MG63 (cell line): ENCODE measurements at places on chromosomes 16 and 17. TPM values are rescaled to one million over a fixed set of nuclear protein-coding genes. Genes with fewer than 3 reads are reported as not detected.

The PRSS33 gene
- not detected in 2 replicates for total RNA-seq

- peak; percentile 97 for DNase-seq
Measured at GRCh38 chr17:64679710-64680216, 17.7 kb upstream of the SMURF2 start.

DNA sequence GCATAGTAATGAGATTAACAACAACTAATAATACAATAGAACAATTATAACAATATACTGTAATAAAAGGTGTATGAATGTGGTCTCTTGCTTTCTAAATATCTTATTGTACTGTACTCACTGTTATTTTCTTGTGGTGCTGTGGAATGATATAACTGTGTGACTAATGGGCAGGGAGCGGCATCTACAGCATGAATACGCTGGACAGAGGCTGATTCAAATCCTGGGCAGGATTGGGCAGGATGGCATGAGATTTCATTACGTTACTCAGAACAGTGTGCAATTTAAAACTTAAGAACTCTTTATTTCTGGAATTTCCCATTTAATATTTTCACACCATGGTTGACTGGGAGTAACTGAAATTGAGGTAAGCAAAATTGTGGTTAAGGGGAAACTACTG lies 1239.8 kb upstream of the GOT2 start:
- DNase-seq, result peak; percentile 79

GRCh38 chr17:17403899-17404576 lies 72.8 kb upstream of the MED9 start:
- no peak for DNase-seq

The MAPT gene
- 0.43 TPM in 1 of 2 replicates, not detected in the other for total RNA-seq

The CDC6 gene
- total RNA-seq, result 31.1 and 111 TPM in 2 replicates

- DNase-seq, result no peak
Measured at GRCh38 chr17:18110636-18111145, 2.1 kb downstream of the MYO15A start.

The ARL5C gene
- not detected in 2 replicates for total RNA-seq

The SLC6A2 gene
- not detected in 2 replicates for total RNA-seq

The GINS2 gene
- 12.8 and 19.2 TPM in 2 replicates for total RNA-seq

DNA sequence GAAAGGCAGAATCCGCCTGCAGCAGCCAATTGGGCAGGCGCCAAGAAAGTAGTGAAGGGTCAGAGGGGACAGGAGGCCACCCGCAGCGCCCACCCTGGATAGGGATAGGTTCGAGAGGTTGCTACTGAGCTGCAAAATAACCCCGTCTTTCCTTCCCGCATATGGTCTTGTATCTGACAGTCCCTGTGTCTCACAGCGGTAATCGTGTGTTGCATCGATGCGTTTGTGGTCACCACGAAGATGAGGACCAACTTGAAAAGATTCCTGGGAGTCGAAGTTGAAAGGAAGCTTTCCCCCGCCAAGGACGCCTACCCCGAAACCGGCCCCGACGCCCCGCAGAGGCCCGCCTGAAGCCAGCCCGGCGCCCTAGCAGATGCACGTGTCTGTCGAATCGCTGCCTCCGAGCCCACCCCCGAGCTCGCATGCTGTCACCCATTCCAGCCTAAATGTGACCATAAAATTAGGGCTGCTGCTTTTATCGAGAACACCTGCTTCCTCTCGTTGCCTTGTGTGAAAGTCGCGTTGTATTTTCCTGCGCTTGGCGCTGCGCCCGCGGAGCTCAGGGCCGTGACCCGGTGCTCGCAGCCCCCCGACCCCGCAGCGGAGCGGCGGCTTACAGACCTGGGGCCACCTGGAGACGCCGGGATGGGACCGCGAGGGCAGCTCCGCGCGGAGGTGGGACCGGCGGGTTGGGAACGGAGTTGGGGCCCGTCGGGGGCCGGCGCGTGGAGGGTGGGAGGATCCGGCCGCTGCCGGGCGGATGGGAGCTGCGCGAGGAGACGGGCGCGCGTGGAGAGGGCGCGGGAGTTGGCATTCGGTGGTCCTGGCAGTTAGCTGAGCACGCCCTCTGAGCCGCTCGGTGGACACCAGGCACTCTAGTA lies at the start of gene CMTM2:
TSS of gene CMTM2 (plus strand) at position 813 of the 881 bp plus-strand sequence. CDS start 145 bp downstream, outside the sequence.
- no peak for DNase-seq

The BICDL2 gene
- not detected in 2 replicates for total RNA-seq

The KRTAP17-1 gene
- not detected in 2 replicates for total RNA-seq

The TPPP3 gene
- not detected in 2 replicates for total RNA-seq

DNA sequence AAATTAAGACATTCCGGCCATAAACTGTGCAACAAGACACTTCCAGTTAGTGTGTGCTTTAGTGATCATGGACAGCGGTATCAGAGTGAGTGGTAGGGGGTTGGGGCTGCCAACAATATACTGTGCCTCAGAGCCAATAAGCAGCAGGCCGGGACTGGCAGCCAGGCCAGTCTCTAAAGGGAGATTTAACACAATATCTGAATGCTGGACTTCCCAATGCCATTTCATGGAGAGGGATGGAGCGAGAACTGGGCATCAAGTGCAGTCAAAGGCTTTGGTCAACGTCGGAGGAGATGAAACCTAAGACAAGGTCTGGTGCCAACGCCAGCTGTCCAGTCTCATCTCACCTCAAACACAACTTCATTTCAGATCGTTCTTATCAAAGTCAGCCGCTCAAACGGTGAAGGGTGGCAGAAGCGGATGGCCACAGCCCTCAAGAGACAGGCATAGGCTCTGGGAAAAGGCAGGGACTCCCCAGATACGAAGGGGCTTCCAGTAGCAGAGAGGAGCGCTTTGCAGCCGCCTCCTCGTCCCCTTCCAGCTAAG lies 935 bp downstream of the USP32 start:
- peak; percentile 55 for DNase-seq

GRCh38 chr16:56985288-56985961 lies 3.9 kb upstream of the NLRC5 start:
- DNase-seq, result peak; percentile 94

GRCh38 chr17:59287891-59288290 lies 43.6 kb upstream of the YPEL2 start:
- DNase-seq, result peak; percentile 7

GRCh38 chr17:78817123-78817522 lies 23.5 kb downstream of the USP36 start:
- no peak for DNase-seq

GRCh38 chr16:2214719-2214968 lies at the start of gene PGP:
PGP (minus strand) TSS chr16:2214840; CDS start chr16:2214777, 63 bp downstream.
- no peak for DNase-seq

DNA sequence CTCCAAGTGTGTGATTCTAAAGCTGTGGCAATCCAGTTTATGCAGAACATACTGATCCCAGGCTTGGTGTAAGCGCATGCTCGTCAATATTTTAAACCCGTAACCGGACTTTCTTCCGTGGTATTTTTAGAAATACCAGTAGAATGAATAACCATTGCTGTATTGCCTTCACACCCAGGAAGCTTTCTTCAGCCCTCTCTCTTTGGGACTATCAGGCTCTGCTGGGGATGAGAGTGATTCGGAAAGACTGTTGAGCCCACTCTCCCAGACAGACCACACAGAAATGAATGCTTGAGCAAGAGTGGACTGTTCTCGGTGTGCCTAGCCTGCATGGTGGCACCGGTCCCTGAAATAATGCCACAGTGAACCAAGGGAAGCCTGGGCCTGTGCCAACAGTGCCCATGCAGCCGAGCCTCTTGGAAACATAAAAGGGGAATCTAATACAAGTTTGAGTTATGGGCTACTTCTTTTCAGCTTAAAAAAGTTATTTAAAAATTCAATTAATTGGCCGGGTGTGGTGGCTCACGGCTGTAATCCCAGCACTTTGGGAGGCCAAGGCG lies 89.9 kb upstream of the ELAC2 start:
- DNase-seq, result no peak

DNA sequence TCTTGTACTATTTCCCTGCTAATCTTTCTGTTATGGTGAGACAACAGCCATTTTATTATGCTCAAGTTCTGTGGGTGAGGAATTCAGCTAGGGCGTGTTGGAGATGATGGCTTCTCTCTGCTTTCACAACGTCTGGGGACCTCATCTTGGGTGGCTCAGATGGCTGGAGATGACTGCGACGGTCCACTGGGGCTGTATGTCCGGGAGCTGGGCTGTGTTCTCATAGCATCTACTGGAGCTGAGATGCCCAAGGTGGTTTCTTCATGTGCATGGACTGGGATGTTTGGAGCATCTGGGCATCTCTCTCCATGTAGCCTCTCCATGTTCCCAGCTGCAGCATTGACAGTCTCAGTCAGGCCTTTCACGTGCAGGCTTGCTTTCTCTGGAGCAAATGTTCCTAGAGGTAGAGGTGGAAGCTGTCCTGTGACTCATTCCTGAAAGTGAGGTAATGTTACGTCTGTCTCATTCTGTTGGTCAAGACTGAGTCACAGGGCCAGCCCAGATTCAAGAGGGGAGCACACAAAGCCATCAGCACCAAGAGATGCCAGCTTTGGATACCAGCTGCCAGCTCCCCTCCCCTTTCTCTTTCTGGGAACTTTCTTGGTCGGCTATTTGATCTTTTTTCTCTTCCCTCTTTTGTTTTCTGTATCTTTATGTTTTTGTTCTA lies 96.2 kb downstream of the RAP1GAP2 start:
- DNase-seq, result peak; percentile 81

GRCh38 chr17:68641276-68642117 lies 40.3 kb upstream of the FAM20A start:
- DNase-seq, result no peak

The PLCG2 gene
- total RNA-seq, result 0.37 and 1.0 TPM in 2 replicates

DNA sequence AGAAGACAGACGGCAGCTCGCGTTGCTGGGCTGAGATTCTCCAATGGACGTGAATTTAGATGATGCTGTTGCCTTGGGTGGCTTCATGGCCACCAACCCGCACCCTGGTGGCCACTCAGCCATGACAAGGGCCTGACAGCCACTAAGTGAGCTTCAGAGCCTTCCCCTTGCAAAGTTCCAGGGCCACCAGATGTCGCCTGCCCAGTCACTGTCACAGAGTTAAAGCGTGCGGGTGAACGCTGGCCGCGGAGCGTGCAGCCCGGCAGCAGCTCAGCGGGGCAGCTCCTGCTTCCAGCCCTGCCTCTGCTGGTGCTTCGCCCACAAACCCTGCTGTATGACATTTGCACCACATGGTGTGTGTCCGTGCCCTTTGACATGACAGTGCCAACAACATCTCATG lies 13.3 kb upstream of the KREMEN2 start:
- no peak for DNase-seq

The IRF8 gene
- not detected in 2 replicates for total RNA-seq

GRCh38 chr16:30446203-30446595 lies 525 bp upstream of the SEPHS2 start:
- DNase-seq, result no peak

The PPP1R1B gene
- total RNA-seq, result not detected in 2 replicates

DNA sequence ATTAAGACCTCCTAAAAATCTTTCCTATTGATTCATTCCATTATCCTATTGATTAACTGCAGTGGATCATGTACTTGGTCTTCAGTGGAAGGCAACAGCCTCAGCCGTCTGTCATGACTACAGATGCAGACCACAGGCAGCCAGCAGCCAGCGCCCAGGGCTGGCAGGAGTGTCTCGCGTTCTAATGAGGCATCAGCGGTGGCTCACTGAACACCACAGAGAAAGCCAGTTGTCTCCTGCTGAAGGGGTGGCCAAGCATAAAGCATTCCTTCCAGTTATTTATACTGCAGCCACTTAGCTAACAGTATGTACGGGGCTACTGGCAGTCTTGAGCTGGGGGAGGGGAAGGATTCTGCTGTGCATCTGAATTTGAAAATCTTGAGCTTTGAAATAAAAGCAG lies 214.3 kb downstream of the IRX3 start:
- DNase-seq, result no peak

GRCh38 chr16:89442588-89442987 lies 47.8 kb downstream of the ANKRD11 start:
- DNase-seq, result no peak

GRCh38 chr17:38443356-38444031 lies 15.2 kb downstream of the ARHGAP23 start:
- no peak for DNase-seq

The MYH2 gene
- total RNA-seq, result 0.23 and 0.49 TPM in 2 replicates

DNA sequence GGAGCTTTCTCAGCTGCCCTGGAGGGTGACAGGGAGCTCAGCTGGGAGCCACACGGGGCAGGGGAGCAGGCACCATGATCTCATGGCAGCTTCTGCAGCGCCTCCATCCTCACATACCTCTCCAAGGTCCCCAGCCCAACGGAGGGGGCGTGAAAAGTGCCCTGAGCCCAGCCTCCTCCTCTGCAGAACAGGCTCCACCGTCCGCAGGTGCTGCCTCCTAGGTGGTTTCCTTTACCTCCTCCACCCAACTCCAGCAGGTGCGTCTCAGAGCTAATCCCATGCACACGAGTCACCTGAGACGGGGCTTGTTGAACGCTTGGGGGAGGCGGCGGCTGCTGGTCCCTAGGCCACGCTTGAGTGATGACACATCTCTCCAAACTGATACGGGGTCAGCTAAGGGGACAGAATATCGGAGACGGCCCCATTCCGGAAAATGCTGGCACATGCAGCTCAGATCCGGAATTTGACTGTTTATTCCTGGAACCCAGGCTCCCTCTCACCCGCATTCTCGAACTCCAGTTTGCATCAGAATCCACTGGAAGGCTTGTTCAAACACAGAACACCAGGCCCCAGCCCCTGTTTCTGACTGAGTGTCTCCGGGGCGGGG lies 387 bp upstream of the SLC38A8 start:
- DNase-seq, result no peak

GRCh38 chr16:50547340-50548124 lies 664 bp upstream of the NKD1 start:
- DNase-seq, result no peak

The KRTAP2-2 gene
- not detected in 2 replicates for total RNA-seq

GRCh38 chr16:21281698-21282389 lies 3.8 kb upstream of the CRYM start:
- peak; percentile 4 for DNase-seq

DNA sequence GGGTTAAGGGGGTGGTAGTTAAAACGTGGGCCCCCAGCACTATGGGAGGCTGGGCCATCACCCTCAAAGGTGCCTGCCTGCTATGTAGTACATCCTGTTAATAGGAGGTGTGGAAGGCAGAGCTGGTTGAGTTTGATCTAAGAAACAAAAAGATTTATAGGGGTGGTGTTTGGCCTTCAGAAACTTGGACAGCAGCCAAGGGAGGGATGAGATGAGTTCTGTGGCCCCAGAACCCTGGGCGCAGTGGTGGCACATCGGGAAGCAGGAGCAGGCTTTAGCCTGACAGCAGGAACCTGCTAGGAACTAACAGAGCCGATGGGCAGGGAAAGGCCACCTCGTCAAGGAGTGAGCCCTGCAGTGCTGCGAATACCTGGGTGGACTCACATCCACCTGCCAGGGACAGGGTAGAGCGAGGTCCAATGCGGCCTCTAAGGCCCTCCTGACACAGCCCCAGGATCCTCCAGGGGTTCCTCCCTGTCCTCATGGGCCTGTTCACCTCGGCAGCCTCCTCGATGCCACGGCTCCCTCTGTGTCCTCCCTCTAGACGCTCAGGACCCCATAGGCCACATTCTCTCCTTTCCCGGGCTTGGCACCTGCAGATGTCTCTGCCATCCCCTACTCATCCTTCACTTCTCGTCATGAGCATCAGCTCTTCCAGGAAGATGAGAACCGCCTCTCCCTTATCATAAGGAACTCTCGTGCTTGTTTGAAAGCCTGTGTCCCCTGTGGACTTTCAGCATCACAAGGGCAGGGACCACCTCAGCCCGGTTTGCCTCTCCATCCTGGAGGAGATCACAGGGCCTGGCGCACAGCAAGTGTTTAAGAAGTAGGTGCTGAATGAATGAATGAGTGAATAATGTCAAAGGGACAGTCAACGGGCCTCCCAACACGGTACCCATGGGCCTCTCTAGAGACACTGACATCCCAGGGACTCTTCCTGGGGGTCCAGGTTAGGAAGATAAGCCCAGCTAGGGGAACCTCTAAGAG lies 103.5 kb upstream of the TNRC6C start:
- no peak for DNase-seq

GRCh38 chr17:72545766-72546165 lies 424.9 kb downstream of the SOX9 start:
- peak; percentile 43 for DNase-seq
